ENCODE measurements at places on chromosomes 3 and 15.

GRCh38 chr15:79310612-79310984 is 314 bp upstream of the TMED3 start:
- H3K4me3 ChIP-seq: peak overlapping the region; percentile 71
- no peak overlapping the region for H3K27ac ChIP-seq
- peaks cover 19% of the 10 kb centered on the region for H3K4me1 ChIP-seq
- peaks cover 29% of the 10 kb centered on the region for H3K27me3 ChIP-seq

- no peak for DNase-seq
- H3K27me3 ChIP-seq: no peaks in the 10 kb centered on the region
- no peaks in the 10 kb centered on the region for H3K4me1 ChIP-seq
- H3K36me3 ChIP-seq: peaks cover 63% of the 10 kb centered on the region
Measured at GRCh38 chr3:47661121-47661752, 82.6 kb upstream of the CSPG5 start.

DNA sequence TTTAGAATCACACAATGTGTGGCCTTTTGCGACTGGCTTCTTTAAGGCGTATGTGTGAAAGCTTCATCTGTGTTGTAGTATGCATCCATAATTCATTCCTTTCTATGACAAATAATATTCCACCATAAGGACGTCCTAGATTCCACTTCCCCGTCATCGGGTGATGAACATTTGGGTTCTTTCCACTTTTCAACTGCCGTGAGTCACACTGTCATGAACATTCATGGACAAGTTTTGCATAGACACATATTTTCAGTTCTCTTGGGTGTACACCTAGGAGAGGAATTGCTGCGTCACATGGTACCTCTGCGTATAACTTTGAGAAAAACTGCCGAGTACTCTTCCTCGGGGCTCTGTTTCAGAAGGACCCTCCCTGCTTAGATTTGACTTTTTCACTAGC is 97.3 kb downstream of the TOP2B start:
- no peaks in the 10 kb centered on the region for H3K27me3 ChIP-seq
- no peak for DNase-seq
- H3K4me1 ChIP-seq: no peaks in the 10 kb centered on the region

GRCh38 chr15:99345832-99346462 is 94.7 kb downstream of the LRRC28 start:
- H3K36me3 ChIP-seq: no peaks in the 10 kb centered on the region
- no peak for DNase-seq
- H3K27ac ChIP-seq: no peak overlapping the region
- H3K27me3 ChIP-seq: no peaks in the 10 kb centered on the region
- H3K4me1 ChIP-seq: peaks cover 6% of the 10 kb centered on the region

GRCh38 chr3:183954875-183955274 is 62.8 kb downstream of the ABCC5 start:
- H3K4me1 ChIP-seq: peaks cover 11% of the 10 kb centered on the region
- DNase-seq: no peak

DNA sequence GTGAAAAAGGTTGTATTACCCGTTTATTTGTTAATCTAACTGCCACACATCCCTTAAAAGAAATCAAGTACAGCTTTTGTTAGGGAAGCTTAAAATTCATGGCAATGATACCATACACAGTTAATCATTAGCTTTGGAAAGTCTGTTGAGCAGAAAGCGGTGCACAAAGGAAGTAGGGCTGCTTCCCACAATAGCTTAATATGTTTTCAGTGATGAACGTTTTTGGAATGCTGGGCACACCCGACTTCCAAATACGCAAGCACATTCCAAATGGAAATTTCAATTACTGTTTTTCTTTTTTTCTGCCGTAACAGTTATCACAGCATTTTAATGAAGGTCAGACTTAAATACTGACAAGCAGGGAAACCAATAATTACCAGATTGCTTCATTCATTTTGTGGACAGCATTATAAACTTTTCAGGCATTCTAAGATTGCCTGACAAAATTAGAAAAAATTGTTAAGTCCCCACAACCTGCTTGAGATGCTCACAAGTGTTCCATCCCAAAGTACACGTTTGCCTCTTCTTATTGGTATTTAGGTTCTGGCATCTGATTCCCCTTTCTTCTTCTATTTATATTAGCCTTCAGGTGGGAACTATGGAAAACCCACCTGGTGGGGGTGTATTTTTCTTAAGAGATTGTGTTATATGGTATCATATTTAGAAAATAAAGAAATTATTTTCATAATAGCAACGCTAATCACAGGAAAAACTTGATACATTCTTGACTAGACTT is 1.1 kb upstream of the ECT2 start:
- H3K4me3 ChIP-seq: peak overlapping the region; percentile 18
- H3K4me1 ChIP-seq: peaks cover 27% of the 10 kb centered on the region
- peak overlapping the region; percentile 96 for H3K27ac ChIP-seq
- H3K36me3 ChIP-seq: peaks cover 23% of the 10 kb centered on the region
- DNase-seq: peak; percentile 75
- no peaks in the 10 kb centered on the region for H3K27me3 ChIP-seq

GRCh38 chr3:110995461-110996231 is 76.0 kb upstream of the NECTIN3 start:
- peaks cover 8% of the 10 kb centered on the region for H3K4me1 ChIP-seq
- no peak overlapping the region for H3K27ac ChIP-seq
- H3K36me3 ChIP-seq: no peaks in the 10 kb centered on the region
- no peaks in the 10 kb centered on the region for H3K27me3 ChIP-seq
- DNase-seq: no peak
